ENCODE measurements at places on chromosomes 11 and 22. TPM values are rescaled to one million over a fixed set of nuclear protein-coding genes. Genes with fewer than 3 reads are reported as not detected.

HBG2 gene
- not detected for total RNA-seq

GRCh38 chr11:4430051-4430450, 19.0 kb upstream of the OR52K2 start:
- DNase-seq = no peak
- H3K27ac ChIP-seq = no peak overlapping the region
- no peaks in the 10 kb centered on the region for H3K36me3 ChIP-seq
- H3K4me1 ChIP-seq = no peaks in the 10 kb centered on the region

GRCh38 chr11:27331981-27332380, 31.0 kb downstream of the CCDC34 start:
- H3K27ac ChIP-seq = no peak overlapping the region
- no peak overlapping the region for H3K4me3 ChIP-seq
- no peaks in the 10 kb centered on the region for H3K27me3 ChIP-seq
- no peaks in the 10 kb centered on the region for H3K4me1 ChIP-seq

GRCh38 chr11:132650969-132651720, 881.2 kb downstream of the OPCML start:
- H3K4me1 ChIP-seq = no peaks in the 10 kb centered on the region
- H3K27ac ChIP-seq = no peak overlapping the region
- no peaks in the 10 kb centered on the region for H3K36me3 ChIP-seq

- no peak overlapping the region for H3K27ac ChIP-seq
- peaks cover 10% of the 10 kb centered on the region for H3K4me1 ChIP-seq
- no peak overlapping the region for H3K4me3 ChIP-seq
Observed at GRCh38 chr11:2678396-2678795, 21.4 kb downstream of the KCNQ1OT1 start.

MS4A4E gene
- 1.5 TPM for total RNA-seq

GRCh38 chr11:47078751-47079521, 97.7 kb downstream of the ARFGAP2 start:
- no peak for DNase-seq
- H3K36me3 ChIP-seq = no peaks in the 10 kb centered on the region
- no peaks in the 10 kb centered on the region for H3K27me3 ChIP-seq
- H3K27ac ChIP-seq = no peak overlapping the region
- H3K4me1 ChIP-seq = no peaks in the 10 kb centered on the region
- no peak overlapping the region for H3K4me3 ChIP-seq

GRCh38 chr11:65420506-65420905, 2.1 kb upstream of the NEAT1 start:
- H3K4me3 ChIP-seq = peak overlapping the region; percentile 96
- peak overlapping the region; percentile 100 for H3K27ac ChIP-seq
- no peaks in the 10 kb centered on the region for H3K27me3 ChIP-seq
- no peak for DNase-seq
- H3K36me3 ChIP-seq = no peaks in the 10 kb centered on the region
- H3K4me1 ChIP-seq = peaks cover 30% of the 10 kb centered on the region

DNA sequence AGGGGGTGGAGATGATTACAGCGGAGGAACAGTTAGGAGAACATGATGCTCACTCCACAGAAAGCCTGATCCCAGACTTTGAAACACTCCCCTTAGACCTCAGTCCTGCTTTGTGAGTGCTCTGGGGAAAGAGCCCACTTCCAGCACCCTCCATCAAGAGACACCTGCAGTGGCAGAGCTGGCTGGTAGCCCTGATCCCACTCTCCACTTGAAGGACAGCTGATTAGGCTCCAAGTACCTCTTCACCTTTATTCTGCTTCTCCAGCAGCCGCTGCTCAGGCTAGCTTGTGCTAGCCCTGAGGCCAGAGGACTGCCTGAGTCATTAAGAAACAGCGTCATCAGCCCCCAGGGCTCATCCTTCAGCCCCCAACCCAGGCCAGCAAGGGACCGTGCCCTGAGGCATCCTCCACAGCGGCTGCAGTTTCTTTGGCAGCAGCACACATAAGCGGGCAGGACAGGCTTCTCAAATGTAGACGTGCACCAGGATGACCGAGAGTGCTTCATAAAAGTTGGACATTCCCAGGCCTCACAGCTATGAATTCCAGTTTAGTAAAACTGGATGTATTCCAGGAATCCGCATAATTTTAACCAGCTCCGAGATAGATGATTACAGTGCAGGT, 146.0 kb upstream of the TBCEL start:
- H3K36me3 ChIP-seq = no peaks in the 10 kb centered on the region
- H3K4me3 ChIP-seq = no peak overlapping the region
- H3K27ac ChIP-seq = no peak overlapping the region
- no peaks in the 10 kb centered on the region for H3K27me3 ChIP-seq

DNA sequence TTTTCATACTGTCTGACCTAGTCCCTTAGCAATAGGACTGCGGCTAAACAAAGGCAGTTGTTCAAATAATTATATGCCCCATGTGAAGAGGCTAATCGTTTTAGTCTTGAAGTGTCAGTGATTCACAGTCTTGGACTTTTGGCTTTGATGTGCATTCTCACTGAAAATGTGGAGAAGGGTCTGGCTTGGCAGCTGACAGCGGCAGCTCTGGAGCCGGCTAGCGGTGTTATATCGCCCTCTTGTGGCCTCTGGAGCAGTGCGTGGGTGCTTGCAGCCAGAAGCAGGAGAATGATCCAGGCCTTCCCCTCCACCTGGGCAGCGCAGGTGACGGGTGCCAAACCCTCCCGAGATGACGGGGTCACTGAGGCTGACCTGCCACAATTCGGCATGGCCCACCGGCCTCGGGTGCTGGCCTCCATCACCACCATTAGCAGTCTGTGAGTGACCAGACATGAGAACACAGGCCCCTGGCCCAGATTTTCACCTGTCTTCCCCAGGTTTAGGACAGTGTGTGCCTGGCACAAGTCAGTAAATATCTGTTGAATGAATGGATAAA, 90.3 kb upstream of the PITPNB start:
- no peaks in the 10 kb centered on the region for H3K27me3 ChIP-seq
- H3K4me1 ChIP-seq = no peaks in the 10 kb centered on the region
- no peaks in the 10 kb centered on the region for H3K36me3 ChIP-seq
- peak; percentile 49 for DNase-seq
- H3K27ac ChIP-seq = no peak overlapping the region
- H3K4me3 ChIP-seq = no peak overlapping the region

MEN1 gene
- 11.4 TPM for total RNA-seq

TEX12 gene
- not detected for total RNA-seq

DNA sequence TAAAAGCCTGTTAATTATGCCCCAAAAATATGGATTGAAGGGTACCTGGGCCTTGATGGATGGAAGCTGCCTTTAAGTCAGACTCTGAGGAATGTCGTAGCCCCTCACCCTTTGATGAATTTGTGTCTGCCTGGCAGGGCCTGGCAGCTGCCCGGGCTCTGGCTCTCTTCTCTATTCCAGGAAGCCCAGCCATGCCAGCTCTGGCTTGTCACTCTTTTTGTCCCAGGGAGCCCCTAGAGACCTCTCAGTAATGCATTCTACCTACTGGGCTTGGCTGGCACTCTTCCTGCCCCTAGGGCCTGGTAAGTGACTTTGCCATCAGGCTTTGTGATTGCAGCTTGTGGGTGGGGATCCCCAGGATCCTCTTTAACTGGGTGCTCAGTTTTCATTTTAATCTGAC, 103.8 kb downstream of the GRIK4 start:
- H3K27me3 ChIP-seq = no peaks in the 10 kb centered on the region
- no peak for DNase-seq
- no peaks in the 10 kb centered on the region for H3K4me1 ChIP-seq
- no peaks in the 10 kb centered on the region for H3K36me3 ChIP-seq
- no peak overlapping the region for H3K4me3 ChIP-seq
- H3K27ac ChIP-seq = no peak overlapping the region

GRCh38 chr11:2886191-2886894, 768 bp upstream of the CDKN1C start:
- H3K27me3 ChIP-seq = no peaks in the 10 kb centered on the region
- H3K27ac ChIP-seq = peak overlapping the region; percentile 92
- no peaks in the 10 kb centered on the region for H3K36me3 ChIP-seq
- H3K4me3 ChIP-seq = peak overlapping the region; percentile 89
- no peak for DNase-seq
- H3K4me1 ChIP-seq = peaks cover 9% of the 10 kb centered on the region

DNA sequence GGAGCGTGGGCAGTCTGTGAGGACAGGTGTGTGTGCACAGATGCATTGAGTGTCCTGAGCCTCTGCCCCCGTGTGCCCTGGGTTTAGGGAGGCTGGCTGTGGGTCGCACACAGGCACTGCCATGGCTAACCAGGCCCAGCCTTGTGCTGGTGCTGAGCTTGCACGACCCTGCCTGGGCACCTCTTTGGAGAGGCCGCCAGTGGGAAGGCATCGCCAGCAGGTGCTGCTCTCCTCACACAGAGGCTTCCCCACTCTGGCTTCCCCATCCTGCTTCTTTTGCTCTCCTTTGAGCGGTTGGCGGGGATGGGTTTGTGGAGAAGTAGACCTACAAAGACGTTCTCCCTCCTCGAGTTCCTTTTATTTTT, 4.1 kb downstream of the WNT7B start:
- DNase-seq = no peak
- peaks cover 22% of the 10 kb centered on the region for H3K4me1 ChIP-seq
- no peak overlapping the region for H3K4me3 ChIP-seq

GRCh38 chr11:110376021-110376420, 53.7 kb upstream of the FDX1 start:
- H3K4me1 ChIP-seq = no peaks in the 10 kb centered on the region
- H3K36me3 ChIP-seq = no peaks in the 10 kb centered on the region
- DNase-seq = no peak
- no peaks in the 10 kb centered on the region for H3K27me3 ChIP-seq
- H3K27ac ChIP-seq = no peak overlapping the region

CNIH2 gene
- not detected for total RNA-seq

DNA sequence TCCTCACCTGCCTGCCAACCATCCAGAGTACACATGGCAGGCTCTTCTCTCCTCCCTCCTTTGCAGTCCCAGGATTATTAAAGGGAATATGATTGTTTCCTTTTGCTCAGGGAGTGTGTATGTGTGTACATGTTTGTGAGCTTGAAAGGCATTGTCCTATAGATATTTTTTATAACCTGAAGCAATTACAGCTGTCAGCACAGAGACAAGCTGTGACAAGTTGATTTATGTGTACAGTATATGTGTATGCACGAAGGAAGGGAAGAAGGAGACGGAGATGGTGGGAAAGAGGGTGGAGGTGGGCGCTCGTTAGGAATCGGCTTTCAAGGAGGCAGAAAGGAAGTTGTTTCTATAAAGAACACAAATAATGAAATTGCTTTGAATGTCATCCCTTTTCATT, 537.0 kb downstream of the NTM start:
- peaks cover 35% of the 10 kb centered on the region for H3K27me3 ChIP-seq
- no peak overlapping the region for H3K4me3 ChIP-seq
- H3K4me1 ChIP-seq = no peaks in the 10 kb centered on the region
- H3K27ac ChIP-seq = no peak overlapping the region
- no peaks in the 10 kb centered on the region for H3K36me3 ChIP-seq
- DNase-seq = no peak

GLB1L3 gene
- total RNA-seq = 1.0 TPM

- no peaks in the 10 kb centered on the region for H3K27me3 ChIP-seq
- H3K4me1 ChIP-seq = no peaks in the 10 kb centered on the region
- H3K36me3 ChIP-seq = no peaks in the 10 kb centered on the region
- H3K4me3 ChIP-seq = no peak overlapping the region
- no peak overlapping the region for H3K27ac ChIP-seq
Observed at GRCh38 chr22:36822581-36822980, 5.7 kb upstream of the PVALB start.

DNA sequence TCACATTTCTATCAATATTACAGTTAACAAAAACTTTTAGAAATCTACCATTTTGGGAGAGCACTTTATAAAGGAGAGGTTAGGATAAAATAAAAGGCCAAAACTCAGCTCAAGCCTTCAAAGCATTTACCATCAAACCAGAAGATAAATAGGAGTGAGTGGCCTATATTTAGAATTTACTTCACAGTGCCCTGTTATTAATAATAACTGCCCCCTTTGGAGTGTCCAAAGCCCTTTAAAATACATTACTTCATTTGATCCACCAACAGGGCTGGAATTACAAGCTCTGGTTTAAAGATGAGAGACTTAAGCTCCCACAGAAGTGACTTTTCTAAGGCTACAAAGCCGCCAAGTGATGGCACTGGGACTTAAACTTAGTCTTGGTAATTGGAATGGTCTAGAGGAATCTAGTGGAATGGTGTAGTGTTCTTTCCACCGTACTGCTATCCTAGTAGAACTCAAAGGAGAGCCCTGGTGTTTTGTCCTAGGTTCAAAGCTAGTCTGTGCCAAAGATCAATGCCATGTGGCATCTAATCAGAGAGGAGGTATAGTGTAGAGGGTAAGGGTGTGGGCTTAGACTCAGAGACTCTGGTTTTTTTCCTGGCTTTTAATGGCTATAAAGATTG, 21.2 kb upstream of the MTMR3 start:
- no peak for DNase-seq
- no peaks in the 10 kb centered on the region for H3K4me1 ChIP-seq
- H3K27ac ChIP-seq = no peak overlapping the region
- H3K36me3 ChIP-seq = no peaks in the 10 kb centered on the region
- H3K27me3 ChIP-seq = no peaks in the 10 kb centered on the region

PANX1 gene
- total RNA-seq = 16.7 TPM

DNA sequence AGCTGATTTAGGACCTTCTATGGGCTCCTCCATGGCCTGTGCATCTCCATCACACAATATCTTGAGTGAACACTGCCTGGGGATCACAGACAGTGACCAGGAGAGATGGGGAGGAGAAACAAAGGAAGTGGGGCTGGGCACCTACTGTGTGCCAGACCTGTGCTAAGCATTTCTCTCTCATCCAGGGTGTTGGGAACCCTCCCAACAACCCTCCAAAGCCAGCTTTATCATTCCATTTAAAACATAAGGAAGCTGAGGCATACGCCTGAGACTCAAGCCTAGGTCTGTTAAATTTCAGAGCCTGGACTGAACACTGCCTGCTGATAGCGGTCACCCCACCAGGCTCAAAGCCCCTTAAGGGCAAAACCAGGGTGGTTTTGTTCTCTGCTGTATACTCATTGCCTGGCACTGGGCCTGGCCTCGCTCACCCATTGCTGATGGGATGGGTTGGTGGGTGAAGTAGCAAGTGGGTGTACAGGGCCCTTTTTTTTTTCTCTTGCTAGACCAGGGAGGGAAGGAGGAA, 130.1 kb downstream of the MN1 start:
- H3K36me3 ChIP-seq = no peaks in the 10 kb centered on the region
- H3K27me3 ChIP-seq = no peaks in the 10 kb centered on the region
- DNase-seq = no peak
- no peak overlapping the region for H3K27ac ChIP-seq
- no peak overlapping the region for H3K4me3 ChIP-seq

Data from breast epithelium (tissue), 4 donors.